LoVo (cell line): ENCODE measurements at places on chromosomes 13 and 19.

DNA sequence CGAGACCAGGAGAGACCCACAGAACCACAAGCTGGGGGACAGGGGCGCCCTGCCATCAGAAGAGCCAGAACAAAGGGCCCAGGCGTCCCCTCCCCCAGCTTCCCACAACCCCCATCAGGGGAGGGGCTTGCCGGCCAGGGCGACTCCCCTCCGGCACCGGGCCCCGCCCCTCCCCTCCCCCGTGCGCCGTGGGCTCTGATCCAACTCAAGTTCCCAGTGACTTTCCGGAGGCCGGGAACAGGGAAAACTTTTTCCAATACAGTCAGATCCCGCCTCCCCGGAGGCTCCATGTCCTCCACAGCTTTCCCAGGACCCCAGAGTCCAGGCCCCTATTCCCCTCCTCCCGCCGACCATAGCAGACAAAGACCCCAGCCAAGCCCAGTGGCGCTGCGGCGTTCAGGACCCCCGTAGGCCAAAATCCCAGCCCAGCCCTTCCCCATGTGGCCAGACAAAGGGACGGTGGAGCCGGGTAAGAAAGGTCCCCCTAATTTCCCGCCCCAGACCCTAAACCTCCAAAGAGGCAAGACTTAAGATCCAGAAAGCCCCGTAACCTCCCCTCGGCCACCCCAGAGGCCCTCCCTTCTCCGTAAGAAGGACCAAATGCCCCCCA lies 673 bp downstream of the TEAD2 start:
- no peak for DNase-seq

DNA sequence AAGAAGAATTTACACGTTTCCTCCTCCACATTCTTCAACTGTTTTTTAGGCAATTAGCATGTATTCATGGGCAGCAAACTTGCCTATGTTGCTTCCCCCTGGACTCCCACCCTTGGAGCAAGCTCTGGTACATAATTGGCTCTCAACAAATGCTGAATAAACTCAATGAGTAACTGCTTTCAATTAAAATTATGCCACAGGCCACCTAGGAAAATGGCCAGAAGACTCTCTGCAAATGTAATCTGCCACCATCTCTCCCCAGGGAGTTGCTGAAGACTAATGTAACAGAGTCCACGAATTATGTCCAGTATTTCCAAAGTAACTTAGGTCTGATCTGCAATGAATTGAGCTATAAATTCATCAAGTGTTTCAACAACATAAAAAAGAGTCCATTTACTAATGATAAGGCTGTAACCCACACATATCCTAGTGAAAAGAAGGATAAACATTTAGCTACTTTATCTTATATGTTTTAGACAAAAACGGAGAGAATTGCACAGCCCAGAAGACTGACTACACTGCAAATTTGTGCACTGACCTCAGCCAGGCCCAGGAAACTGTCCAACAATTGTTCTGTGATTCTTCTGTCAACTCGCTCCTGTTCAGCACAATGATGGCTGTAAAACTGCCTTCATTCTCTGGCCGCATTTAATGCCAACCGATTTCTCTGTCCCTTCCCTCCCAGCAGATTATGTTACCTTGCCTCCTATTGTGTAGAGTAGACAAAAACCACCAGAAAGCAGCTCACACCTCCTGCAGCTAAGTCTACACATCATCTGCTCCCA lies 808.6 kb upstream of the ARGLU1 start:
- DNase-seq: no peak

DNA sequence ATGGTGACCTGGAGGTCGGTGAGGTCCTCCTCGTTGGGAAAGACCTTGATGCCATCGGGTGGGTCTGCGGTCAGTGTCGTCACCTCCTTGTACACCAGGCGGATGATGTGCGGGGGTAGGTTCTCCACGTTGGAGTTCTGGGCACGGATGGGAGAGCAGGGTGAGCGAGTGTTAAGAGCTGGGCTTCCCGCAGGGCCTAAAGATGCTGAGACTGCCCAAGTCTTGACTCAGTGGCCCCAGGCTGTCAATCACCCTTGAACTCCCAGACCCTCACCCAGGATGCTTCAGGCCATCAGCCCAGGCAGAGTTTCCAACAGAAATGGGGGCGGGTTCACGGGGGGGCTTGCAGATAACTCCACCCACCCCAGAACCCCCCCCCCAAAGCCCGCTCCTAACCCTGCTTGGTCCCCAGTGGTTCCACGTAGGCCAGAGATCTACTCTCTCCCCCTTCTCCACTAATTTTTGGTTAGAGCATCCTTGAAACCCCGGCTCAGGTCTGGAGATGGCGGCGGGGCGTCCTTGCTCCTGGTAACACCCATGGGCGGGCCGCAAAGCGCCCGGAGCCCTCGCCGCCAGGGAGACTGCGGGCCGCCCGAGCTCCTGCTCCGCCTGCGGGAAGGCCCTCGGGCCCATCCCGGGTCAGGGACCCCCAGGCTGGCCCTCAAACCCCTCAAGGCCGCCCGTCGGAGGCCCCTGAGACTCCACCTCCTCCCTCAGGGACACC lies 600 bp downstream of the UBE2S start:
- DNase-seq: no peak

GRCh38 chr13:103224804-103225203 lies 158.6 kb upstream of the SLC10A2 start:
- no peak for DNase-seq

- DNase-seq: no peak
These were observed 7.8 kb downstream of the ZSCAN5B start for GRCh38 chr19:56189785-56190184.

DNA sequence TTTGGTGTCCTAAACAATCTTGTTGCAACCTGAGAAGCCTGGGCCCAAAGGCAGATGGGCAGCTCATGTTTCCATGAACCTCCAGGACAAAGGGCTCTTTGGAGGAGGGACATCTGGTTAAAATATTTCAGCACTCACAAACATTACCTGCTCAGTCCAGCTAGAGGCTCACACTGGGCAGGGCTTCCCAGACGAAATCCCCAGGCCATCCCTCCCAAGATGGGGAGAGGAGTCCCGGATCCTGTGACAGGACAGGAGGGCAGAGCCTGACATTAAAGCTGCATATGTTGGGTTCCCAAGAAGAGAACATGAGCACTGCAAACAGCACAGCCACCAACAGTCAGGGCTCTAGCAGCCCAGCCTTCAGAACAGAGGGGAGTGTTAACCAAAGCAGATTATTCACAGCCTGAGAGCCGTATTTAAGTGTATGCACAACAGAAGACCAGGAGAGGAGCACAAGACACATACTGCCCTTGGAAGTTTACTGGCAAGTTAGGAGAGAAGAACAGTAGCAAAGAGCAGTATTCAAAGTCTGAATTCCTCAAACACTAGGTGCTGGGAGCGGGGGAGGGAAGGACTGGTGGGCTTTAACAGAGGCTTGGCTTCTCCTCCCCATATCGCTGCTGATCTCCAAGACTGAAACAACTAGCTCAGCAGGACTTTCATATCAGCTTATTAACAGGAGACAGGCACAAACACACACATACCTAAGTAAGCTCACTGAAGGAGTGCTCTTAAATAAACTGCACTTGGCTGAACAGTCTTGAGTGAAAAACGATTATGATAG lies 12.3 kb downstream of the ATP7B start:
- no peak for DNase-seq

- DNase-seq: no peak
These were observed 1.0 kb downstream of the EPOR start for GRCh38 chr19:11382898-11383705.

DNA sequence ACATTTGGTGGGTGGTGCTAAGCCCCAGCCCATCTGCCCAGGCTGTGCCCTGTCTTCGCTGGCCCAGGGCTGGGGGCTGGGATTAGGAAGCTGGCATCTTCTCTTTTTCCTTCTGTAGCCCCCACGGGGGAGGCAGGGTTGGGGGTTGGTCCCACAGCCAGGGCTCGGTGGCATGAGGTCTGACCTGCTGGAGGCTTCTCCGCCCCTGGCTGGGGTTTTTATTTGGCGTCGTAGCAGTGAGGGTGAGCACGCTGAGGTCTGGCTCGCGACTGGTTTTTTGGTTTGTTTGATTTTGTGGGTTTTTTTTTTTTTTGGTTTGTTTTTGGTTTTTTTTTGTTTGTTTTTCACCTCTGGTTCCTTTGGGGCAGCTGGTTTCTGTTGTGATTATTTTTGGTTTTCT lies 14.7 kb downstream of the ZNF574 start:
- no peak for DNase-seq

- no peak for DNase-seq
These were observed 37.0 kb upstream of the PCDH9 start for GRCh38 chr13:67267136-67267535.

GRCh38 chr19:32181216-32181920 lies 164.0 kb upstream of the ZNF507 start:
- DNase-seq: no peak

- DNase-seq: peak; percentile 12
These were observed 24.2 kb upstream of the C1QTNF9B start for GRCh38 chr13:23921451-23921888.

DNA sequence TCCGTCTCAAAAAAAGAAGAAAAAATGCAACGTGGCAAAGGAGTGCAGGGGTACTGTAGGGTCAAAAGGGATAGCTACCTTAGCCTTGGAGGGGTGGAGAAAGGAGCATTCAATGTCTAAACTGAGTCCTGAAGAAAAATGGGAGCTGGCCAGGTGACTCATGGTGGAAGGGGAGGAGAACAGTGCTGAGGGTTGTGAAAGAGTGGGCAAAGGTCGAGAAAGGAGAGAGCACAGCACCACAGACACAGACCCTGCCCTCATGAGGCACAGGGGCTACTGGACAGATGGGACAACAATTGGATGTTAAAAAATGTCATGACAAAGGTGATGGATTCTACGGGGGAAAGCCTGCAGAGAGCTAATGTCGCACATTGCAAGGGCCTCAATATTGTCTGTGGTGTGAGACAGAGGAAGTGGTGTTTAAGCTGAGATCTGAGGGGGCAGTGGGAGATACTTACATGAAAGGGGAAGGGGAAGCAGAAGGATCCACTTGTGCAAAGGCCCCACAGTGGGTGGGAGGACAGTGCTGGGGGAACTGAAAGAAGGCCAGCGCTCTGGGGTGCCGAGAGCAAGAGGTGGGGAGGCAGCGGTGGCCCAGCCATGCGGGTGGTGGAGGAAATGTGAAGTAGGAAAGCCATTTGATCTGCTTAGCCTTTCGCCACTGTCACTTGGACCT lies 42.9 kb upstream of the URAD start:
- DNase-seq: no peak

GRCh38 chr13:70842062-70842644 lies 733.9 kb upstream of the KLHL1 start:
- no peak for DNase-seq

- DNase-seq: no peak
These were observed 137.5 kb downstream of the TNFRSF19 start for GRCh38 chr13:23707674-23708073.

DNA sequence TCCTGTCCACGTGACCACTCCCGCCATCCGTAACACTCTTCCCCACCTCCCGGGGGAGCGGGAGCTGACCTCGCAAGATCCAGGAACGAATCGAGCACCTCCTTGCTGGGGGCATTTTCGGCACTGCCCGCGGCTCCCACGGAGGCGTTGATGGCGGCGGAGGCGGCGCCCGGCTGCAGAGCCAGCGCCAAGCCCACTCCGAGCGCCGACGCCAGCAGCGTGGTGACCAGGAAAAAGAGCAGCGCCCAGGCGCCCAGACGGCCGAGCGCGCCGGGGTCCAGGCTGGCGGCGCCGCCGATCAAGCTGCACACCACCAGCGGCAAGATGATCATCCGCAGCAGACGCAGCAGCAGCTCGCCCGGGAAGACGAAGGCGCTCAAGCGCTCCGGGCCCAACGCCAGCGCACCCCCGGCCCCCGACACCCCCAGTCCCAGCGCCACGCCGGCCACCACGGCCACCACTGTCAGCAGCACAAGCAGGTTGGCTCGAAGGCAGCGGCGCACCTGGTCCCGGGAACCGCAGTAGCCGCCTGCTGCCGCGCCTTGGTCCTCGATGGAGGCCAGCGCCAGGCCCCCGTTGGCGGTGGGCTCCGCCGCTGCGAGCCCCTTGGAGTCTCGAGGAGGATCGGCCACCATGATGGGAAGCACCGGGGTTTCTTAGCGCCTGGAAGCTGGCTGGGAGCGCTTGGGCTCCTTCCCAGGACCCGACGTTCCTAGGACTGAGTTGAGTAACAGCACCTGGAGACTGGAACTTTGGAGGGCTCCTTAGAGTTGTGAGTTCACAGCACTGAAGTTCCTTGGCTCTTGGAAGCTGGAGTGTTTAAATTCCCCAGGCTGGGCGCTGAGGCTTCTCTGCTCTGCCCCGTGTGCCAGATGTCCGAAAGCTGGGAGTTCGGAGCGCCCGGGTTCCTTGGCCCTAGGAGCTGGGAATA lies 798 bp downstream of the SLC1A5 start:
- peak; percentile 45 for DNase-seq
